ENCODE measurements at places on chromosomes 1 and 21.

- peak; percentile 15 for DNase-seq
Measured at GRCh38 chr1:220990427-220991339, 111.4 kb downstream of the HLX start.

GRCh38 chr1:63046539-63046938 lies 262.6 kb downstream of the ATG4C start:
- DNase-seq = no peak

DNA sequence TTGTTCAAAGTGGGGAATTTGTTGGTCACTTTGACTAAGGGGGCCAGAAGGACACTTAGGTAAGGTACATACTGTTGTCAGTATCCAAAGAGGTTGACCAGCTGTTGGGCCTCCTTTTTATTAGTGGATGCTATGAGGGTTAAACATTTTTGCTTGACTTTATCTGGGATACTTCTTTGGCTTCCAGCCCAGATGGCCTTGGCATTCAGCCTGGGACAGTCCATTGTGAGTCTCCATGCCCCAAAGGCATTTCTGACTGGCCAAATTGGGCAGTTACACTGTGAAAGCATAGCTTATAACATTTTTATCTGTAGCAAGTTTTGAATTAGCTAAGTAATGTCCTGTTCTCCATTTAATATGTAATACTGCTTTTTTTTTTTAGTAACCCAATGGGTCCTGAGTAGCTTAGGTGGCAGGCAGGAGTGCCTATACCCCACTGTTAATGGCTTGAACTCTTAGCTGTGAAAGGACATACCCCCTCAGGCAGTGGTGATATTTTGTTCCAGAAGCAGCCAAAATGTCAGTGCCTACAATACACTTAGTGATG lies 35.4 kb upstream of the CD1D start:
- no peak for DNase-seq

DNA sequence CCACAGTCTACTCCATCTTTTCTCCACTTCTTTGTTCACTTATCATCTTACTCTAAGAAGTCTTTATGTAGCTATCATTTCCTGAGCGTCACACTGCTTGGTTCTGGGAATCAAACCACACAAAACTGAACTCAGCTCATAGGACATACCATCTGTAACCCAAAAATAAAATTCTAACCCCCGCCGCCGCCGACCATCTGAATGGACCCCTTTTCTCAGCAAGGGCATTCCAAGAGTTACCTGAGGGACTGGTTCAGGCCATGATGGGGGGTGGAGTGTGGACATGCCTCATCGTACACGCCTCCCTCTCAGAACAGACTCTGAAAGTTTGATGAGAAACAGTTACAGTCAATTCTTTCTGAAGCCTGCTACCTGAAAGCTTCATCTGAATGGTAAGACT lies 12.6 kb upstream of the CHI3L2 start:
- DNase-seq = no peak

DNA sequence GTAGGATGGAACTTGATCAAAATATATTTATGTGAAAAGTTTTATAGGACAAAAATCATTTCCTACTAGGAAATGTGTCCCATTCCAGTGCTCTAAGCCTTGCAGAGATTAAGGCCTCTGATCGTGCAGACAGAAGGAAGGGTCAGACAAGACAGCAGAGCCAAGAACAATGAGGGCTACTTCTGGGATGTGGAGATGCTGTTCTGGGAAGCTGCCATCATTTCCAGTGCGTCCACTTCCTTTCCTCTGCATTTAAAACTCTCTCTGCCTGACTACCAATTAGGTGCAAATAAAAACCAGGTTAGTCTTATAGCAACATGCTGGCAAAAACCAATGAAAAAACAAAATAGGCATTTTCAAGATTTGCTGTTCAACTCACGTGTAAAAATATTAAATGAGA lies 36.1 kb downstream of the BEND5 start:
- no peak for DNase-seq

GRCh38 chr1:118773656-118774055 lies 214.5 kb downstream of the TBX15 start:
- DNase-seq = no peak

DNA sequence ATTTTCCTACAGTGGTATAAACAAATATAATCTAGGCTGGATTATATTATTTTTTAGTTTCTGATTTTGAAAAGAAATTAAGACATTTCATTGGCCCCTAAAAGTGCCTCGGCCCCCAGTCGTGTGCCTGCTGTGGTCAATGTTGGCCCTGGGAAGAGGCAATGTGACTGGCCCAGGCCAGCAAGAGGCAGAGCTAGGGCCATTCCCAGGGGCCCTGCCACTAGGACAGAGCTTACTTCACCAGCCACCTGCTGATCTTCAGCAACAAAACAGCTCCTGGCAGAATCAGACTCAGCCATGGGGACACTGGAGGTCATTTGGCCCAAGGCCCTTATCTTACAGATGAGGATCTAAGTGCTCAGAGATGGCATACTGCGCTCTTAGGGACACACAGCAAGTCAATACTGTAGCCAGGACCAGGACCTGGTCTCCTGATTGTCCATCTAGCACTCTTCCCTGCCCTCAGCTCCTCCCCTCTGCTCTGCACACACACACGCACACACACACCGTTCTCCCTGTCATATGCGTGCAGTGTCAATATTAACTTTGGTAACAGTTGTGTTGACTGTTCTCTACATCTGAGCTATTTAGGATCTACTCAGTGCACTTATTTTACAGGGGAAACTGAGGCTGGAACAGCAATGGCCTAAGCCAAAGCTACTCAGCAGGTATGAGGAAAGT lies 16.6 kb upstream of the KLHDC7A start:
- DNase-seq = no peak

DNA sequence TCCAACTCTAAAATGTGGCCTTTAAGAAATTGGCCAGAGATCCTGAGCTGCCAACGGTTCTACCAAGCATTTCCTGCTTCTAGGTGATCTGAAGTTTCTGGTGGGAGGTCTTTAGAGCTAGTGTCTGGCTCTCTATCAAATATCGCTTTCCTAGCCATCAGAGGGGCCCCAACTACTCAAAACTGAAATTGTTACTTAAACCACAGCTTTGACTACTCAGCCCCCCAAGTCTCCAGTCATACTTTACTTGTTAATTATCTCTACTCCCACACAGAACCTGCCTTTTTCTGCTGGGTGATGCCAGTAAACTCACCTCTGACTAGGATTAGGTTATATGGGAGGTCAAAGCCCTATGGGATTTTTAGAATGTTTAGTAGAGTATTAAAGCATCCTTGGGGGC lies 95.1 kb downstream of the FASLG start:
- DNase-seq = no peak

DNA sequence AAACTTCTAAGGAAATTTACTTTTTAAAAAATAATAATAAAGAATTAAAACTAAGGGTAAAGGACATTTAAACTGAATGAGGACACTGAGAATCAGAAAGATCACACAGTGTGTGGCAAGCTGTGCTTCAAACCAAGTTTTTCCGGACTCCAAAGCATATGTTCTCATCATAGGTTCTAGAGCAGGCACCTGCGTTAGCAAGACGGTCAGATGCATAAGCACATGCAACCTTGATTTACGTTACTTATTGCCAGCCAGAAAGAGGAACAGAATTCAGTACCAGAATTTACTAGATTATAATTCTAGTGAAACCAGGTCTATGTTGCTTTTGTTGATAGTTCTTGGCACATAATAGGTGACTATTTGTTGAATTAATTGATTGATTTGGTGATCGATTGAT lies 6.2 kb upstream of the LBR start:
- no peak for DNase-seq

DNA sequence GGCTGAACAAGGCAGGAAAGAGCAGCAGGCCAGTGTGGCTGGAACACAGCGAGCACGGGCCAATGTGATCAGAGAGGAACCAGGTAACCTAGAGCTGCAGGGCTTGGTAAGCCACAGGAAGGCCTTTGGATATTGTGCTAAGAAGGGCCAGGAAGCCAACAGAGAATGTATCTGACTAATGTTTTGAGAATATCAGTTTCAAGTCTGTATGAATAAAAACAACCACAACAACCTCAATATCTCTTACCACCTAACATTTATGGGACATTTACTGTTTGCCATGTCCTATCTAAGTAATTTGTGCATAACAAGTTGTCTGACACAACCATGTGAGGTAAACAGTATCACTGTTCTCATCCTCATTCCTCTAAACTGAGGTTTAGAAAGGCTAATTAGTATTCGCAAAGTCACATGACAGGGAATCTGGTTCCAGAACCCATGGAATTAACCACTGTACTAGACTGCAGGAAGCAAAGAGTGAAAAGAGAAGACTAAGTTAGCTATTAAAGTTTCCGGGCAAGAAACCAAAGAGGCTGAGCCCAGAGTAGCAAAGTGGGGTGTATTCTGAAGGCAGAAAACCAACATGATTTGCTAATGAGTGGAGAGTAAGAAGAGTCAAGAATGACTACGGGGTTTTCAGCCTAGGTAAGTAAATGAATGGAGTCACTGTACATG lies 38.9 kb downstream of the SPRTN start:
- no peak for DNase-seq

DNA sequence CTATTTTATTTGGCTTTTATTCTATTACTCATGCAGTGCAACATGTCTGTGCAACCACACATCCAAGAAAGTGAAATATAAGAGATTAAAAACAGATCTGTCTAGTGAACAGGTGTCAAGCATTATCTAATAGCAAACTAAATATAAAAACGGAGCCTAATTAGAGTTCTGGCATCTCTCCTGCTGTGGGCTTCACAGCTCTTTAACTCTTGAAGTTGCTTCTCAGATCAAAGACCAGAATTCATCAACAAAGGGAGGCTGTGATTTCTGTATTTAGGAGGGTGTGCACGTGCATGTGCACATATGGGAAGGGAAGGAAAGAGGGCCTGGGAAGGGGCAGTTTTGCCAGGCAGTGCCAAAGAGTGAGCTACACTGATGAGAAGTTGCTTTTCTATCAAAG lies 81.0 kb downstream of the MIS18A start:
- no peak for DNase-seq

GRCh38 chr1:91831132-91831930 lies 54.6 kb downstream of the TGFBR3 start:
- DNase-seq = no peak

DNA sequence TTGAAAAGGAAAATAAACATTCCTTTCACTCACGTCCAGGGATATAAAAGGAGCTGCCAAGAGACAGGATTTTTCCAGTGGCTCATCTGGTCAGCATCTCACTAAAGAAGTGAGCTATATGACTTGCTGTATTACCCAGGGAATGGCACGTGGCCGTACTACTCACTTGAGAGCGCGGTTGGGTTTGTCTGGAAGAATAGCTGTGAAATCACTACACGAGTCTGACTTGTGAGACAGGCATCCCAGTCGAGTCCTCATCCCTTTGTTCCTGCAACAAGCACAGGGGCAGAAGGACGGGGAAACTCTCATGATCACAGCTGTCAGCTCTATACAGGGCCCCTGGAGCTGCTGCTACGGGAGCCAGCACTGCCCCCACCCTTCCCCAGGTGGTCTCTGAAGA lies 17.7 kb downstream of the RGS8 start:
- no peak for DNase-seq

DNA sequence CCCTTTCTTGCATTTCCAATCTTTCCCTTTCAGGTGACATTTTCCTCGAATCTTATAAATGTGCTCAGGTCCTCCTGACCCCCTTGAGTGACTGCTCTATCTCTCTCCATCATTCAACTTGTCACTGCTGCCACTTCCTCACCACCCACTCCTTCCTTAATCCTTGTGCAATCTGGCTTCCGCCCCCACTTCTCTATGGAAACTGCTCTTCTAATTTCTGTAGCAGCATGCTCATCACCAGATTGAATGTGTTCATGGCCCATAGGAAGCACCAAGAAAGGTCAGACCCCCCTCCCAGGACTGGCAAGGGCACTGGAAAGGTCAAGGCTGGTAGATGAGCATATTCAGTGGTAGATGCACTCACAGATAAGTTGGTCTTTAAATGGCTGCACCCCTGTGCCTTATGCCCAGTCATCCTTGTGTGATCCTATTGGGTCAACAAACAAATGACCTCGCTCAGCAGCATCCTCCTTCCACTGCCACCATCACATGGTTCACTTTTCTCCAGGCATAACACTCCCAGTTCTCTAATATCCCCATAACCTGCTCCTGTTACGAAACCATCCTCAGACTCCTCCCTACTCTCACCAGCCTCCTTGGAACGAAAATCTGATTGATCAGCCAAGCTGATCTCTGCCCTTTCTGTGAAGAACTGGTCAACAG lies 288.5 kb upstream of the POU3F1 start:
- DNase-seq = no peak

DNA sequence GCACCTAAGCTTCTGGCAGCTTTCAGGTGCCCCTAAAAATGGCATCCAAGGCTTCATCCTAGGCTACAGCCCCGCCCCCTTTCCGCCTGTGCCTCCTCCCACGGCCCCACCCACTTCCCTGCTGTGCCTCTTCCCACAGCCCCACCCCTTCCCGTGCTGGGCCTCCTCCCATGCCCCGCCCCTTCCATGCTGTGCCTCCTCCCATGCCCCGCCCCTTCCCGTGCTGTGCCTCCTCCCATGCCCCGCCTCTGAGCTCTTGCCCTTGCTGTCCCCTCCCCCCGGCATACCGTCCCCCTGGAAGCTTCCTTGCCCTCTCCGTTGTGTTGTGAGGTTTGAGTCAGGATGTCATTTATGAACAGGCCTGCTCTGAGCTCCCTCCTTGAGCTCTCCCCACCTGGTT lies 228.5 kb upstream of the AJAP1 start:
- DNase-seq = peak; percentile 10

GRCh38 chr1:244165701-244166100 lies 114.6 kb downstream of the ZBTB18 start:
- DNase-seq = no peak

- DNase-seq = peak; percentile 67
Measured at GRCh38 chr1:110460253-110461220, 9.6 kb downstream of the PROK1 start.
